ENCODE measurements at places on chromosomes 4 and X.

DNA sequence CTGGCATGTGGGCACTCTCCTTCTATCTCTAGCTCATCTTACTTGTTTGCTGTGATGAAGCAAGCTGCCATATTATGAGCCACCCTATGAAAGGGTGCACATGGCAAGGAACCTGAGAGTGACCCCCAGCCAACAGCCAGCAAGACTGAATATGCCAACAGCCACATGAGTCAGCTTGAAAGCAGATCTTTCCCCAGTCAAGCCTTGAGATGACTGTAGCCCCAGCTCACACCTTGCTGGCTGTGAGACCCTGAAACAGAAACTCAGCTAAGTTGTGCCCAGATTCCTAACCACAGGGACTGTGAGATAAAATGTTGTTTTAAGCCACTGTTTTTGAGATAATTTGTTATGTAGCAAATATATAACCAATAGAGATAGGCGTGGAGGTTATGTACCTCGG lies 36.2 kb downstream of the KDM5C start:
- no peak for DNase-seq

- no peak for DNase-seq
Measured at GRCh38 chrX:46713672-46714490, 45.0 kb downstream of the SLC9A7 start.

DNA sequence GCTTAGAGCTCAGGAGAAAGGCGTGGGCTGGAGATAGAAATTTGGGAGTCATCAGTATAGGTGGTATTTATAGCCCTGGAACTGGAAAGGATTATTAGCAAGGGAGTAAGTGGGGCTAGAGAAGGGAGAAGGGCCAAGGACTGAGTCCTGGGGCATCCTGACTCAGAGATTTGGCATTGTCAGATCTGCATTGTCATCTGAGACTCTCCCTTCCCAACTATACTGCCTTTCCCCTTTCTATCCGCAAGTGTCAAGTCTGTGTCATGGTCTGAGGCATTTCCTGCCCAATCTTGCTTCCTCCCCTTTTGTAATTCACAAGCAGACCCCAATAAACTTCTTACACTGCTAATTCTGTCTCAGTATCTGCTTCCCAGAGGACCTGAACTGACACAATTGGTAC lies 24.4 kb upstream of the SLC25A43 start:
- DNase-seq, result no peak

DNA sequence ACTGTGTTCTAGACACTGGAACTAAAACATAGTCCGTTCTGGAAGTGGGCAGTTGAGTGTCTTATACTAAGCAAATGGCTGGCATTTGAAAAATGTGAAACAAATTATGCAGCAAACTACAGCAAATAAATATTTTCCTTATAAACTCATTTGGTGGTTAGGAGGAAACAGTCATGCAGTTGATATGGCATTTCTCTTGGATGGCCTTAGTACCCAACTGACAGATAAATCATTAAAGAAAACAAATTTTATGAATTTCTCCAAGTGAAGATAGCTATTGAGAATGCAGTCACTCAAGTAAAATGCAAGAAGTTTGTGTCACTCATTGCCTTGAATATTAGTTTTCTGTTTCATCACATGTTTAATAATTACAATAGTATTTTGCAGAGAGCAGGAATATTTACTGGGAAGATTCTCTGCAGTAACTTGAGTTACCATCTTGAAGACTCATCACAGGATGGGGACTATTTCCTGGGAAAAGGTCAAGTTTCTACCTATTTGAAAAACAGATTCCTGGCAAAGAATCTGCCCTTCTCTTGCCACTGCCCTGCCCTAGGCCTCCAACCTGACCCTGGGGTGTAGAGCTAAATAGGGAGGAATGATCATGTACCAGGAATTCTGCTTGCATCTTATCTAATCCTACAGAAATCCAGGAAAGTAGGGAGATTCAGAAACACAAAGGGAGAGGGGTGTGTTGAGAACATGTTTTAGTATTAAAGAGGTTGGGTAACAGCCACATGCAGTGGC lies 105.9 kb downstream of the SH3RF1 start:
- no peak for DNase-seq

DNA sequence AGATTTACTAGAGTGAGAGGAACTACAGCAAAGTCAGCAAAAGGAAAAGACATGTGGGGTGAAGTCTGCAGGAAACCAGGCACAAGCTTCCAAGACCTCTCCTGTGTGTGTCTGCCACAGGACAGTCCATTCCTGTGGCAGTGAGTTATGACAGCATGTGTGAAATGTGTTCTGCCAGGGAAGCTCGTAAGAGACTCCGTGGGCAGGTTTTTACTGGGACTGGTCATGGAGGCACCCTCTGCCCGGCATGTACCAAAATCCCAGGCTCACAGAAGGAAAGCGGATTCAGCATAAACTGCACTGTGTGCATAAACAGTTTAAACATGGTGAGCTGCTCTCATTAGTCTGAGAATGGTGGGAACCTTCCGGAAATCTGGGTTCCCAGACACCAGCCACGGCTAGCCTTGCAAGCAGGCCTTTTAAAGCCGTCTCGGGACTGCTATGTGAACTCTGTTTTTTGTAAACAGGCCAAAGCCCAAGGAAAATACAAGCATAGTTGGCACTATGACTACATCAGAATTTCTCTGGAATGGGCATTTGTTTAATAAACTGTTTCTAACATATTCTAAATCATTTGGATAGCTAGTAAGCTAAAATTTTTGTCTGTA lies 288.5 kb downstream of the TENM3 start:
- no peak for DNase-seq

DNA sequence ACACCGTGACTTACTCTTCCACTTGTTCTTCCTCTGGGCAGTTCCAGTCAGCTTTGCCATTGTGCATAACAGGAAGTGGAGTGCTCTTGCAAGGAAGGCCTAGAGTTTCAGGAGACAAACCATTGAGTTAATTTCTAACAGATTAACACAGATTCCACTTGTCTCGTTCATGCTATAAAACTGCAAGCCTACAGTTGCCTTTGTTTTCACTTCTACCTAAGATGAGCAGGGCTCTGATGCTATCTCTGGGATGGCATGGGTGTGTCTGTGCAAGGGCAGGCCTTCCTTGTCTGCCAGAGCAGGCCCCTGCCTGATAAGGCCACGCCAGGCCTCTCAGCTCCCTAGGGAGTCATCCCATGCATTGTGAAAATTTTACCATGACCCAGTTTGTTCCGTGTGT lies 67.7 kb upstream of the PGRMC2 start:
- no peak for DNase-seq

GRCh38 chr4:55358668-55359067 lies 12.6 kb downstream of the SRD5A3 start:
- DNase-seq, result no peak

- DNase-seq, result no peak
Measured at GRCh38 chr4:150944660-150945059, 70.4 kb downstream of the LRBA start.

DNA sequence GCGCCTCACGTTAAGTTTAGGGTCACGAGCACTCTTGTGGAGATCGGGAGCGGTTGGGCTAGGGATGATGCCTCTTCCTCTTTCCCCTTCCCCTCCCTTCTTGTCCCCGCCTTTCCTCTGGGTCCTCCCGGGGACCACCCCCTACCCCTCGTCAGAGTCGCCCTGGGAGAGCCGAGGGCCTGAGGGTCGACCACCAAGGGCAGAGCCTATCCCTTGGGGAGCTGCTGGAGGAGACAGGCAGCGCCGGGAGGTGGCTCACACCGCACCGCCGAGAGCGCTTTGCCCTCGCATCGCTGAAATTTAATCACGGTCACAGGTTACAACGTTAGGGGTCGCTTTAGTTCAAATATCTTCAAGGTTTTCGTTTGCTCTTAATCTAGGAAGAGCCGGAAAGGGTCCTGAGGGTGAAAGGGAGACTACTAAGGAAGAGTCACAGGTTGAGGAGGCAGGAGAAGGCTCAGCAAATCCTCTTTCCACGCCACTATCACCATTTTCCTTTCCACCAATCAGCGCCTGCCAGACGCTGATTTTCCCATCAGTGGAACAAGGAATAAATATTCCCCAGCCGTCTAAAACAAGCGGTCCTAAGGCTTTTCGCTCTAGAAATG lies 528 bp upstream of the SNCA start:
- DNase-seq, result peak; percentile 81

- DNase-seq, result no peak
Measured at GRCh38 chr4:185435466-185435865, 9.7 kb upstream of the UFSP2 start.

DNA sequence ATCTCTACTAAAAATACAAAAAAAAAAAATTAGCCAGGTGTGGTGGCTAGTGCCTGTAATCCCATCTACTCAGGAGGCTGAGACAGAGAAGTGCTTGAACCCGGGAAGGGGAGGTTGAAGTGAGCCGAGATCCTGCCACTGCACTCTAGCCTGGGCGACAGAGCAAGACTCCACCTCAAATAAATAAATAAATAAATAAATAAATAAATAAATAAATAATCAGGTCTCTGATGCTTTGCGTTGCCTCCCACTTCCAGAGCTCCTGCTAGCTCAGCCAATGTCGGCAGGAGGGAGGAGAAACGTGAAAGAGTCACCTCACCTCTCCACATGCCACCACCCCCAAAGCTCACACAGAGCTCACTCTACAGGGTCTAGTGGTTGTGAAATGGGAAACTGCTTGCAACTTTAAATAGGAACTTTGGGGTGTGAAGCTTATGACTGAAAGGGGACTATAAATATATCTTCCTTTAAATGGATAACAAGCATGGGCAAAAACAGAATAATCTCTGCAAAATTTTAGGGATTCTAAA lies 7.9 kb downstream of the SMIM31 start:
- DNase-seq, result no peak

DNA sequence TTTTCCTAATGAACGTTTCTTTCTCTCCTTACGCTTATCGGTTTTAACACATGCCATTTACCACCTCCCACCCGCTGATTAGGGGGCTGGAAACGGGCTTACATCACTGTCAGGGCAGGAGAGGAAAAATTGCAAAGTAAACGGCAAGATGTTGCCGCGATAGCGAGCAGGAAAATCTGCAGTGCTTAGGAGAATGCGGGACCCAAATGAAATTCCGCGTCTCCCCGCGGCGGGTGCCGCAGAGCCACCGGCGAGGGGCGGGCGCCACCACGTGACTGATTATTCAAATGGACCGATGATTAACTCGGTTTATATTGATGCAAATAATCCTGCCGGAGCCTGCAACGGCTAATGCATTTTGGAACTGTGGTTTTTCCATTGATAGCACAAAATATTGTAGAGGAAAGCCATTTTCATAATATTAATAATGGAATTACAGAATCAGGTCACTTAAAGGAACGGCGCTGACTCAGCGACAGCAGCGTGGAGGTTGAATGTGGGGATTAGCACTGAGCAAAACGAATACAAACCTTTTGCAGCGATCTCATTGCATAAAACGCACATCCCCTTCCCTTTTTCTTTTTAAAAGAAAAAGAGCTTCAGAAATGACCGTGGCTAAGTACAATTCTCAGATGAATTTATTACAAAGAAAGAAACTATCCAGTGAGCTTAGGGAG lies 224.2 kb downstream of the STIM2 start:
- DNase-seq, result peak; percentile 78

DNA sequence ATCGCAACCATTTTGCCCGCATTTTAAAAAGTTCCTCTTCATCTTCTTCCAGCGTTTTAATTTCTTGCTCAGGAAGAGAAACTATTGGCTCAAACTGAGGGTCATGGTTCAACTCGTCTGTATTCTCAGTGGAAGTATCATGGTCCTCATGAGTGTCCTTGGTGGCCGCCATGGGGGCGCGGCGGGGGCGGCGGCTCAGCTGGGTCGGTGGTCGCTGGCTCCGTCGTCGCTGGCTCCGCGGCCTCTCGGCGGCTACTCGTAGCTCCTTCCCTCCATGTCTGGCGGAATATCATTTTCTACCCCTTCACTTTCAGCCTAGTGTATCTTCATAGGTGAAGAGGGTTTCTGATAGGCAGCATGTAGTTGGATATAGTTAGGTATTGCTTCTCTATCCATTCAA lies 492.0 kb upstream of the MAGEB18 start:
- no peak for DNase-seq

DNA sequence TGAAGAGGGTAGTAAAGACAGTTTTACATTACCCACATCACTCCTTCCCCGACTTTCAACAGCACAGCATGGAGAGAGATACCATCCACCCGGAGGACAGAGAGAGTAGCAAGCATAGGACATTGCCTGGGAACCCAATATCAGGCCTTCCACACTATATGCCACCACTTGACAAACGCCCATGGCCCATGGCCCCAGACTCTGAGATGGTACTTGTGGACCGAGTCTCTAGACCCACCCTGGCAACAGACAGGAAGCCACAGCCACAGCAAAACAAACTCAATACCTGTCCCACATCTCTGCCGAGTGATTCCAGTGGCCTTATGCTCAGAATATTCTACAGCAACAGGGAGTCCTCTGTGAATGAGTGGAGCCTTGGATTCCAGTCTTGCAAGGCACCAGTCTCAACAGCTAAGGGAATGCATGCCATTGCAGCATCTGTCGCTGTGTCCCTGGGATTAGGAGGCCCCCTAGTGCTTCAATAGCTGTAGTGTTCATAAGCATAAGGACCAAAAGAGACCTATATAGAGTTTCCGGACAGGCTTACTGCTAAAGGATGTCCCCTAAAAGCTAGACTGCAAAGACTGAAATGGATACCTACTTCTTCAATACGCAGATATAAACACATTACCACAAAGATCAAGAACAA lies 14.7 kb upstream of the CT55 start:
- peak; percentile 19 for DNase-seq

DNA sequence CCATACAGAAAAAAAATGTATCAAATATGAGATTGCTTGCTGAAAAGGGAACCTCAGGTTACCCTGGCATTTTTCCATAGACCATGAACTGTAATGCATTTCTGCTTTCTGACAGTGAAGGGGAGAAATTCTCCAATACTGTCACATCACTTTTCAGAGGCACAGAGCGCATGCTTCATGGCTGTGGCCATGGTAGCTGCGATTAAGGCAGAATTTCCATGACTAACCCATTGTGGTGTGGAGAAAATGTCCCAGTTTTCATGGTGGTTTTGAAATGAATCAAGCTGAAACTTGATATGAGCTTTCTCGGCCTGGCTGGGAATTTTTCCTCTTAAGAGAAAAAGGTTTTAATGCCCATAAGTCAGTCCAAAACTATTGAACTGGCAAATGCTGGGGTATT lies 39.5 kb upstream of the MAP3K15 start:
- DNase-seq, result peak; percentile 17

All from NCI-H1417 (cell line).